COLO829 (cell line): ENCODE measurements at places on chromosomes 4 and X.

GRCh38 chr4:155889946-155890345, 13.6 kb upstream of the TDO2 start:
- no peak for DNase-seq

GRCh38 chr4:20391198-20391597, 139.5 kb downstream of the SLIT2 start:
- DNase-seq: no peak

GRCh38 chr4:88799900-88800299, 102.3 kb upstream of the NAP1L5 start:
- no peak for DNase-seq

GRCh38 chrX:29634516-29634915, 580.8 kb upstream of the MAGEB2 start:
- DNase-seq: peak; percentile 68

DNA sequence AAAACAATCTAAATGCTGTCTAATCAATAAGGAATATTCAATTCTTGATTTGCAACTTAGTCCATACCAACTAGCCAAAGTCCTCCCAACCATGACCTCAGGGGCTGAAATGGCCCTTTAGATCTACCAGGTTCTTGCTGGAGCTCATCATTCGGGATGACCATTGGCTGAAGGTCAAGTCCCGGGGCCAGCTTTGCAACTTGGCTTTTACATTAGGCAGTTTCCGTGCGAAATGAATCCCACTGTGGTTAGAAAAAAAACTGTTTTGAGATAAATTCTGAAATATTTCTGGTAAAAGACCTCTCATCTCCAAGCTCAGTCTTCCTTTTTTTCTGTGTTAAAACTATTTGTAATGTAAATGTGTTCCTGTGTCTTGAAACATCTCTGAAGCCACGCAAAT, 178.6 kb downstream of the TENM3 start:
- DNase-seq: no peak

DNA sequence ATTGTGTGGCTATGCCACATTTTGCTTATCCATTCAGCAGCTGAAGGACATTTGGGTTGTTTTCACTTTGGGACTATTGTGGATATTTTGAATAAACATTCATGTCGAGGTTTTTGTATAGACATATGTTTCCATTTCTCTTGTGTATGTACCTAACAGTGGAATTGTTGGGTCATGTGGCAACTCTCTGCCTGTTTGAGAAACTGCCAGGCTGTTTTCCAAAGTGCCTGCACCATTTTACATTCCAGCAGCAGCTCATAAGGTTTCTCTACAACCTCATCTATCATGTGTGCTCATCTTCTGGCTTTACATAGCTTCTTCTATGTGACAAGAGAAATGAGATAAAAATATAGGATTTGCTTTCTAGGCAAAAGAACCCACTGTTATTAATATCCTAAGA, 29.5 kb upstream of the TSPAN5 start:
- DNase-seq: no peak

DNA sequence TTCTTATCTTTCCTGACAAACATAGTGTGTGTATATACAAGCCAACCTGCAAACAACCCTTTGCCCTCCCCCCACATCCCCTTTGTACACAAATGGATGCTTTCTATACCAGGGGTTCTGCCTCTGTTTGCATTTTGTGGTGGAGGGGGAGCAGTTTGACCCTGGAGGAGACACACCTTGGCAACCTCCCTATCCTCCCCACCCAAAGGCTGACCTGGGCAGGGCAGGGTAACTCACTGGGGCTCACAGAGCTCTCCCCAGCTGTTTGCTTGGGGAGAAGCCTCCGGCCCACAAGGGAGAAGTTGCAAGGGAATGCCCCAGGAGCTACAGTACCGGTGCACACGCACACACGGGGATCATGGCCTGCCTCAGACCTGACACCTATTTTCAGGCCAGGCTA, 372.6 kb downstream of the BCOR start:
- DNase-seq: no peak

GRCh38 chr4:8819019-8819418, 52.6 kb downstream of the HMX1 start:
- no peak for DNase-seq

- DNase-seq: no peak
These were observed 2144.2 kb upstream of the AGA start for GRCh38 chr4:179586460-179586859.

DNA sequence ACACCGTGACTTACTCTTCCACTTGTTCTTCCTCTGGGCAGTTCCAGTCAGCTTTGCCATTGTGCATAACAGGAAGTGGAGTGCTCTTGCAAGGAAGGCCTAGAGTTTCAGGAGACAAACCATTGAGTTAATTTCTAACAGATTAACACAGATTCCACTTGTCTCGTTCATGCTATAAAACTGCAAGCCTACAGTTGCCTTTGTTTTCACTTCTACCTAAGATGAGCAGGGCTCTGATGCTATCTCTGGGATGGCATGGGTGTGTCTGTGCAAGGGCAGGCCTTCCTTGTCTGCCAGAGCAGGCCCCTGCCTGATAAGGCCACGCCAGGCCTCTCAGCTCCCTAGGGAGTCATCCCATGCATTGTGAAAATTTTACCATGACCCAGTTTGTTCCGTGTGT, 67.7 kb upstream of the PGRMC2 start:
- DNase-seq: no peak

DNA sequence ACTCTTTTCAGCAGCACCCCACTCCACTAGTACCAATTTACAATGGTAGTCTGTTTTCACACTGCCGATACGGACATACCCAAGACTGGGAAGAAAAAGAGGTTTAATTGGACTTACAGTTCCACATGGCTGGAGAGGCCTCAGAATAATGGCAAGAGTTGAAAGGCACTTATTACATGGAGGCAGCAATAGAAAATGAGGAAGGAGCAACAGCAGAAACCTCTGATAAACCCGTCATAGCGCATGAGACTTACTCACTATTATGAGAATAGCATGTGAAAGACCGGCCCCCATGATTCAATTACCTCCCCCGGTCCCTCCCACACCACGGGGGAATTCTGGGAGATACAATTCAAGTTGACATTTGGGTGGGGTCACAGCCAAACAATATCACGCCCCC, 34.1 kb upstream of the MAGEA4 start:
- no peak for DNase-seq
